Fibroblast of villous mesenchyme (primary cell): ENCODE measurements at places on chromosomes 6 and 20.

- peak; percentile 43 for DNase-seq
These were observed 136.0 kb downstream of the HFE start for GRCh38 chr6:26223228-26223627.

- DNase-seq = no peak
These were observed 132.4 kb upstream of the SYNDIG1 start for GRCh38 chr20:24337069-24337468.

GRCh38 chr6:159104163-159104925, 59.6 kb upstream of the TAGAP start:
- peak; percentile 40 for DNase-seq

GRCh38 chr20:25378189-25378883, 12.3 kb downstream of the ABHD12 start:
- no peak for DNase-seq

DNA sequence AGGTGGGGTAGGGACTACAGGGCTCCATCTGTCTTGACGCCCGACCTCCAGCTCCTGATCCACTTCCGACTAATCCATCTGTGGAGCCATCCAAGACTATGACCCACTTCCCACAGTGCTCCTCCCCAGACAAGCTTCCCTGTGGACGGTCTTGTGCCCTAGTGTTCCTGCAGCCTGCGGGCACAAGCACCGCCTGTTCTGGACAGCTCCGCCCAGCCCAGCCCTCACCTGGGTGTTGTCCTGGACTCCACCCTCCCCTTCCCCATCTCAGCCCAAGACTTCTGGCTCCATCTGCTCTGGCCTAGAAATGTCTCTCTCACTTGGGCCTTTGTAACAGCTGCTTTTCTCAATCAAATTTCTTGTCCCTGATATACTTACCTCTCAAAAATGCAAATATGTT, 102.0 kb downstream of the MAFB start:
- DNase-seq = no peak

DNA sequence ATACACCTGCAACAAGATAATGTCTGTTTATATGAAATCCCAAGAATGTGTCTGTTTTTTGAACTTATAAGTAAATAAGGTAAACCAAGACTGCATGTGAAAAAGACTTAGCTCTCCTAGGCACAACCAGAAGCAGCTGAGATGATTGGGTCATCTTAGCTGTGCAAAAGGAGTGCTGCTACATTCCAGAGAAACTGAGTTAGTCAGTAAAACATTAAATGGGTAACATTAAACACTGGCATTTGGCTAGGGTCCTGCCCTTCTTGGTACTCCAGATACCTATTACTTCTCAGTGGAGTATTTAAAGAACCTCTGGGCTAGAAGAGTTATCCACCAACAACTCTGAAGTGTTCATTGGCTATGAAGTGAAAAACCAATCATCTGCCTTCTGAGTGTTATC, 47.8 kb downstream of the ILRUN start:
- no peak for DNase-seq

DNA sequence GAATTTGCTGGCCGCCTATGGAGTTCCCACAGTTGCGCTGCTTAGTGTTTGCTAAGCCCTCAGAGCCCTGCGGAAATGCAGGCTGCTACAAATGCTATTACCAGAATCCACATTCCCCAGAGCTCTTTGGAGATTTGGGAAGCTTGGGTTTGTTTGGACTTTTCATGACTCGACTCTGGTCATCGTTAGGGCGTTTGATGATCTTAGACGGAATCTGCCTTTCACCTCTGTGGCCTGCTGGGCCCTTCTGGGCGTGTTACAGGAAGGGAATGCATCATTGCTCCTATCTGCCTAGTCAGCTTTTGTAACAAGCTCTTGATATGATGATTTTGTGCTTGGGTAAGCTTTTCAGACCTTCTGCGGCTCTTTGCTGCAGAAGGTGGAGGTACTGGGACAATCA, 50.8 kb downstream of the EYA2 start:
- peak; percentile 74 for DNase-seq

- no peak for DNase-seq
These were observed 258.8 kb downstream of the GMDS start for GRCh38 chr6:1986454-1987243.

GRCh38 chr6:169864148-169865020, 113.0 kb downstream of the ERMARD start:
- no peak for DNase-seq

GRCh38 chr6:132760256-132760655, 2.6 kb upstream of the VNN2 start:
- no peak for DNase-seq

DNA sequence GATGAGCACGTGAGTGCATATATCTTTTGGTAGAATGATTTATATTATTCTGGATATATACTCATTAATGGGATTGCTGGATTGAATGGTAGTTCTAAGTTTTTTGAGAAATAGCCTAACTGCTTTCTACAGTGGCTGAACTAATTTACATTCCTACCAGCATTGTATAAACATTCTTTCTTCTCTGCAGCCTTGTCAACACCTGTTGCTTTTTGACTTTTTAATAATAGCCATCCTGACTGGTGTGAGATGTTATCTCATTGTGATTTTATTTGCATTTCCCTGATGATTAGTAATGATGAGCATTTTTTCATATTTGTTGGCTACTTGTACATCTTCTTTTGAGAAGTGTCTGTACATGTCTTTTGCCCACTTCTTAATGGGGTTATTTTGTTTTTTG, 116.3 kb downstream of the ADTRP start:
- no peak for DNase-seq

- DNase-seq = no peak
These were observed 5.9 kb upstream of the C20orf144 start for GRCh38 chr20:33656010-33656782.

DNA sequence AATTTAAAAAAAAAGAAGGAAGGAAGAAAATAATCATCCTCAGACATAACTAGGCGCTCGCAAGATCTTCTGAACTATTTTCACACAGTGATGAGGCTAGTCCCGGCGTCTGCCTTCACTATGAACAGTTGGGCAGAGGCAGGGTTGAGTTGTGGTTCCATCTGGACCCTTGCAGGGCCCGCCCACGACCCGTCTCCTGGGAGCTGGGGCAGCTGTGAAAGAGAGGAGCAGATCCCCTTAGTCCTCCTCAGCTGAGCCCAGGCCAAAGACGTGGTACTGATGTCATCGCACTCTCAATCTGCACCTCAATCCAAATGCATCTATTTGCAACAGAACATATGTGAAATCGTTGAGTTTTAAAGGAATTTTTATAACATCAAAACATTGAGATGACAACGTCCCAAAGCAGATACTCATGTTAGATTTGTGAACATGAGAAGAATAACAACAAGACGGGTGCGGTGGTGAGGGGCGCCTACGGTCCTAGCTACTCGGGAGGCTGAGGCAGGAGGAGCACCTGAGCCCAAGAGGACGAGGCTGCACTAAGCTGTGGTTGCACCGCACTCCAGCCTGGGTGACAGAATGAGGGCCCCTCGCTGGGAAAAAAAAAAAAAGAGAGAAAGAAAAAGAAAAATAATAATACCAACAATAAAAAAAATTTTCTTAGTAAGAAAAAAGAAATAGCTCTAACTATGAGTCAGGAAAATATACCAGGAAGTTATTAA, 15.3 kb downstream of the TCFL5 start:
- no peak for DNase-seq

- no peak for DNase-seq
These were observed 51.1 kb upstream of the HBS1L start for GRCh38 chr6:135105710-135106109.

GRCh38 chr6:124970763-124971162, 8.5 kb downstream of the RNF217 start:
- DNase-seq = no peak

GRCh38 chr6:14038467-14039437, 78.8 kb upstream of the CD83 start:
- DNase-seq = peak; percentile 69

DNA sequence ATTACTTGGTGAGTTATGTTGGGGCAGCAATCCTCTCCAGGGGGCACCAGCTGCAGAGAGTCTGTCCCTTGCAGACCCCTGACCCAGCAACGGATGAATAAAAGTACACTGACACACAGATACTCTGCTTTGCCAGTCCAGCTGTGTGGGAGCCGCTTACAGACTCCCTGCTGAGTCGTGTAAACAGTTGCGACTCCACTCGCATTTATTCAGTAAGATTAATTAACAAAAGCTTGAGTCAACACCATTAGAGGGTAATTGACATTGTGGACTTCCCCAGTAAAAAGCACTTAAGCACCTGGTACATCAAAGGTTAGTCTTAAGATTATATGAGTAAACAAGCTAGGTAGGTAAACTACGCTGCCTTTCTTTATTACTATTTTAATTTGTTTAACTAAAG, 92.0 kb upstream of the TMEM181 start:
- no peak for DNase-seq

DNA sequence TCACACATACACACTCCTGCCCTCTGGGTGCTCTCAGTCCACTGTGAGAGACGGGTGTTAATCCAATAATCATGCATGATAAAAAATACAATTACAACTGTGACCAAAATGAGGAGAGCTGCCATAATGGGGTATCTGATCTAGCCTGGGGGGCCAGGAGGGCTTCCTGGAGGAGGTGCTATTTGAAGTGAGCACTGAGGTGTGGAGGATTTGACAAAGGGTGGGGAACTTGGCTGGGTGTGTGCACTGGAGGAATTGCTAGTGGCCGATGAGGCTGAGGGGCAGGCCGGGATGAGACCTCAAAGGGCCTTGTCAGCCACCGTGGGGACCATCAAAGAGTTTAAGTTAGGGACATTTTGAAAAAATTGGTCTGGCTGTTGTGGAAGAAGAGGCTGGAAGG, 34.8 kb downstream of the VSTM2L start:
- no peak for DNase-seq

- DNase-seq = no peak
These were observed 140.7 kb upstream of the FLRT3 start for GRCh38 chr20:14478126-14478525.

GRCh38 chr6:70706491-70707123, 38.9 kb downstream of the SMAP1 start:
- DNase-seq = peak; percentile 74

- no peak for DNase-seq
These were observed 157.9 kb upstream of the SNX9 start for GRCh38 chr6:157665180-157665579.

- no peak for DNase-seq
These were observed 661.5 kb downstream of the EPM2A start for GRCh38 chr6:145073811-145074210.

- DNase-seq = no peak
These were observed 210.9 kb downstream of the TBX18 start for GRCh38 chr6:84553527-84553926.

- DNase-seq = peak; percentile 33
These were observed 27.1 kb upstream of the ELOVL5 start for GRCh38 chr6:53375847-53376246.

- no peak for DNase-seq
These were observed 995.8 kb upstream of the FLRT3 start for GRCh38 chr20:15333170-15333569.

DNA sequence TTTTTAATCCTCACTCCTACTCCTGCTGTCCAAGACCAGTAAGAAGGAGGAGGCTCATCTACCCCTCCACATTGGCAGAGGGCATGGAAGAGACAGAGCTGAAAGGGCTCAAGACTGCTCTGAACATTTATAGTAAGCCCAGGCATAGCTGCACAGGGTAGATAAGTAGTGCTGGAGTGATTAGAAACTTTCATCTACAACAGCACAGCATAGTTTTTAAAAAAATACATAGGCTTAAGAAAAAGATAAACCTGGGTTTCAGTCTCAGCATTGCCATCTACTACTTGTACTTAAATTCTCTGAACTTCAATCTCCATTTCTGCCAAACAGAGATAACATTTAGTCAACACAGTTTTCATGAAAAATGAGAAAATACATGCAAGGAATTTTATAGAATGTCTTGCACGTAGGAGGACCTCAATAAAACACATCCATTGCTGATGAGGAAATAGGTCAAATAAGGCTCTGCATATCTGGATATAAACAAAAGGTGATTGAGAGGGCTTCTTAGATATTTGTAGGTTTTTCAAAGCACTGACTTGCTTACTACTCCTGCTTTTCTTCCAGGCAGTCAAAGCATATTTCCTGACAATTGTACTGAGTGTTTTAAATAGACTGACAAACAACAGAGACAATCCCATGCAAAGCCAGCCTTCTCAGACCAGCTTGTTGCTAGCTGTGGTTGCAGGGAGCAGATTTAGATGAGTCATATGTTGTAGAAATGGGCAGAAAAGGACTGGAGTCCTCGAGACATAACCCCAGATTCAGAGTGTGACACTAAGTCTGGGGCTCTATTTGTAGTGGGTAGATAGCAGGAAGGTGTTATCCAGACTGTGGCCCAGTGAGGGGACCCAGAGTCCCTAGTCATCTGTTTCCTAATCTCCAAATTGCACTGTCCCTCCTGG, 107.4 kb upstream of the TAB2 start:
- peak; percentile 83 for DNase-seq

- peak; percentile 38 for DNase-seq
These were observed 169.8 kb downstream of the PTPRK start for GRCh38 chr6:128350416-128351254.

DNA sequence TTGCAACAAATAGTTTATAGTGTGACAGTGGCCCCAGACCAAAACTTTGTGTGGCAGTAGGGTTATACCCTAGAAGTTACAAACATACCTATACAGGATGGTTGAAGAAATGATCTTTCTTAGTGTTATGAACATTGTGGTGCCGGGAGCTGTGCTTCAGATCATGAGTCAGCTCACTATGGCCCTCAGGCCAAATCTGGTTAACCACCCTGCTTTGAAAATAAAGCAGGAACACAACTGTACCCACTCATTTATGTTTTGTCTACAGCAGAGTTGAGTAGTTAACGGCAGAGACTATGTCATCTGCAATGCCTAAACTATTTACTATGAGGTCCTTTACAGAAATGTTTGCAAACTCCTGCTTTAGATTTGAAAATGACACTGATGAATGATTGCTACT, 24.3 kb downstream of the AKAP7 start:
- peak; percentile 67 for DNase-seq

GRCh38 chr6:170162775-170163404, 128.0 kb downstream of the DLL1 start:
- no peak for DNase-seq

DNA sequence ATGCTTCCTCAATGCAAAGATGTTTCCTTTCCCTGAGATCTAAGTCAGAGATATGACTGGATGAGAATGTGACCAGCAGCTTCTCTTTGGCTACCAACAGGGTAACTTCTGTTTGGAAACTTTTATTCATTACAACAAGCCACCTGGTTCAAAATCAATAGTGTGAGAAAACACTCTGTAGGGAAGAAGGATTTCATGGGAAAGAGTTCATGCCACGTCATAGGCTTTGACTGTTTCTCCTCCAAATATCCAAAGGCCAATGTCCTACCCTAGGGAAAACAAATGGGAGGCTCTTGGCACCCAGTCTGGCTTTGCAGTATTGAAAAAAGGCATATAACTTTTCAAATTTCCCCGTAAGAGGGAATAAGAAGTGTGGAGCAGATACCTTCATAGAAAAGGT, 245.5 kb downstream of the FNDC1 start:
- no peak for DNase-seq
